Femur (tissue), 1 donor: ENCODE measurements at places on chromosomes 7 and 10.

DNA sequence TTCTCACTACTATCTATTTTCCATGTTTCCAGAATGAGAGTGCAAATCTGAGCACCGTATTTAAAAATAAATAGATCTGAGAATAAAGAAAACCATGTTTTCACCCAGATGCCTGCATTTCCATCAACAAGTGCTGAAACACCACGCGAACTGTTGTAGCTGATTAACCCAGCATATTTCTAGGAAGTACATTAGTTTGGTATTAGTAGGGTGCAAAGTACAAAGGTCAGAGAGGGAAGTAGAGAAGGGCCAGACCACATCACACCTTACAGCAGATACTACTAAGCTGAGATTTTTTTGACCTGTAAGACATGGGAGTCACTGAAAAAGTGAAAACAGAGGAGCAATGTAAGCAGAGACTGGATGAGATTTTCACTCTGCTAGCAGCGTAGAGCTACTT lies 181.3 kb downstream of the IMMP2L start:
- no peak for DNase-seq

DNA sequence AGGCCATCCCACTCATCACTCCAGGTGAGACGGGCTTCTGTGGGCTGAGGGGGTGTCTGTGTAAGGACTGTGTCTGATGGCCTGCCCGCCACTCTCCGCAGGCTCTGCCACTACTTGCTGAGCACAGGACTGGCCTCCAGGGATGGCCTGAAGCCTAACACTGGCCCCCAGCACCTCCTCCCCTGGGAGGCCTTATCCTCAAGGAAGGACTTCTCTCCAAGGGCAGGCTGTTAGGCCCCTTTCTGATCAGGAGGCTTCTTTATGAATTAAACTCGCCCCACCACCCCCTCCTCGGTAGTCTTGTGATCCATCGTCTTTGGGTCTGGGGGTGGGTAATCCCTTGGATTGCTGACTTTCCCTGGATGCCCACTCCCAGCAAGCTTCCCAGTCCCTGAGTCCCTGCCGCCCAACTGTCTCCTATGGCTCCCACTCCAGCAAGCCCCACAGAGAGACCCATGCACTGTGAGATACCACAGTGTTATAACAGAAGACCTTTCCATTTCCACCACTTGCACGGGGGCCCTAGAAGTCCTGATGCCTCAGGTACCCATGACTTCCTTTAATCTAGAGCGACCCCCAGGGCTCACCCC lies 4.7 kb downstream of the FXYD4 start:
- no peak for DNase-seq

DNA sequence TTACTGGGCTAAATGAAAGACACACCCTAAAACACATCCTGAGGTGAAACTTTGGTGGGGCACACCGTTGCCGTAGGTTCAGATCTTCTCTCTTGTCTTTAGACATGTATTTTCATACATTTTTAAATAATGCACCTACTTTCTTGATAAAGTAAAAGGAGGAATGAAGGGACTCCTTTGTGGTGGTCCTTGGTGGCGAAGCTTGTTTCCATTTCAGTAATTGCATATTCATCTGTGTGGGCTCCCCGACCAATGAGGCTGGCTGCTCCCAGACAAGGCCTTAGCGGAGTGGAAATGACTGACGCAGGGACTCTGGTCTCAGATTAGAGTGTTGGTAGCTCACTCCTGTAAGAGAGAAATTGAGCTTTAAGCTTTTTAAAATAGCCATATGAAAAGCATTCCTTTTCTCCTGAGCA lies 815 bp downstream of the CCSER2 start:
- DNase-seq: peak; percentile 31

GRCh38 chr7:91050677-91051076 lies 213.6 kb upstream of the FZD1 start:
- no peak for DNase-seq

DNA sequence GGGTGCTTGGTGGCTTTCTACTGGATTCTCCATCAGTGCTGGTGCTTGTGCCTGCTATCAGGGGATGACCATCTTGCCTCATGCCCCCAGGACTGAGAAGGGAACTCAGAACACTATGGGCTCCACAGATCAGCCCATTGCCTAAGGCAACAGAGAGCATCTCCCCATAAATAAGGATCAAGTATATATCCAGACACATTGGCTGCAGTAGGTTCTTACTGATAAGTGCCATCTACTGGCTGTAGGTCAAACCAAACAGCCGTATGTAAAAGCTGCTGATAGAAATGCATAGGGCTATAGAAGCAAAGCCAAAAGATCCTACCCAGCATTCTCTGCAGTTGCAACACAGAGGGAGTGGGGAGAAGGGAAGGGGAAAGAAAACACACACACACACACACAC lies 153.7 kb downstream of the CDK14 start:
- no peak for DNase-seq
